Metanephros (tissue), 2 donors: ENCODE measurements at places on chromosomes 2 and 18. TPM values are rescaled to one million over a fixed set of nuclear protein-coding genes. Genes with fewer than 3 reads are reported as not detected.

The RTTN gene
- 37.3 TPM for total RNA-seq

The SERPINB7 gene
- total RNA-seq, result 0.29 TPM

The IL1A gene
- 0.41 TPM for total RNA-seq

The LIMS1 gene
- 77.7 TPM for total RNA-seq

The DSC2 gene
- 19.8 TPM for total RNA-seq

The SERPINB5 gene
- total RNA-seq, result 0.29 TPM

The POTEJ gene
- total RNA-seq, result 0.12 TPM

The LINC00305 gene
- 0.64 TPM for total RNA-seq

The STRADB gene
- total RNA-seq, result 69.2 TPM

The C2orf80 gene
- not detected for total RNA-seq

The HAAO gene
- total RNA-seq, result 32.6 TPM

The SLC11A1 gene
- total RNA-seq, result 15.5 TPM

The CDC42EP3 gene
- 37.9 TPM for total RNA-seq

The B3GNT7 gene
- total RNA-seq, result 4.7 TPM

The SLC16A14 gene
- 10.1 TPM for total RNA-seq

The MAP3K19 gene
- total RNA-seq, result 0.12 TPM

The SCN7A gene
- 17.2 TPM for total RNA-seq

The CRACDL gene
- total RNA-seq, result 4.6 TPM

The PRPF40A gene
- 76.0 TPM for total RNA-seq

The PARD3B gene
- total RNA-seq, result 44.8 TPM

The HJURP gene
- total RNA-seq, result 13.3 TPM

The HSBP1L1 gene
- 13.0 TPM for total RNA-seq

The G6PC2 gene
- 0.23 TPM for total RNA-seq

The LPIN1 gene
- 29.3 TPM for total RNA-seq

The EPHA4 gene
- 74.2 TPM for total RNA-seq

The CCDC85A gene
- 4.2 TPM for total RNA-seq

The SPC25 gene
- 4.3 TPM for total RNA-seq

The SERPINB10 gene
- total RNA-seq, result 1.2 TPM

The ACKR3 gene
- 33.7 TPM for total RNA-seq

The SKOR2 gene
- total RNA-seq, result not detected

The ADRA2B gene
- 4.6 TPM for total RNA-seq

The PTPRN gene
- 0.88 TPM for total RNA-seq

The TMEM182 gene
- 44.4 TPM for total RNA-seq

The TTN gene
- 416 TPM for total RNA-seq

The RAB27B gene
- total RNA-seq, result 4.6 TPM

The CYTIP gene
- total RNA-seq, result 16.8 TPM

The ZSWIM2 gene
- not detected for total RNA-seq

The SRD5A2 gene
- 0.06 TPM for total RNA-seq

The BABAM2 gene
- 37.3 TPM for total RNA-seq

The PRKAG3 gene
- 5.0 TPM for total RNA-seq

The BOK gene
- 28.4 TPM for total RNA-seq
